ENCODE measurements at places on chromosomes 3 and 15.

GRCh38 chr3:134471521-134472193 is 14.1 kb downstream of the ANAPC13 start:
- H3K4me3 ChIP-seq, result no peak overlapping the region
- no peak overlapping the region for H3K27ac ChIP-seq

DNA sequence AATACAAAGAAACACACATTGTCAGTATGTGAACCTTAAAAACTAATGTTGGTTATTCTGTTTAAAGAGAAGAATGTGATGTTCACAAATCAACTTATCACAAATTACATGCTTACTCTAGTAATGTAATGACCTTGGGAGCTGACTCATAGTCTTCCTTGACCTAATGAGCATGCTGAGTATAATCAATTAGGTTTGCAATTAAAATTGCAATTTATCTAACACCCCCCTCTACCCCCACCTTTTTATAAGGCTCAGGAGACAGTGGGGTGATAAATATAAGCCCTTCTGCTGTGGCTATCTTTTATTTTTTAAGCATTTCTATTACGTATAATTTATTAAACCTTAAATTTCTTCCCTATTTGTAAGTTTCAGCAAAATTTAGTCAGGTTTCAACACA is 947.8 kb upstream of the CFAP20DC start:
- H3K4me1 ChIP-seq, result peaks cover 11% of the 10 kb centered on the region
- no peak for DNase-seq
- H3K27ac ChIP-seq, result no peak overlapping the region
- no peaks in the 10 kb centered on the region for H3K36me3 ChIP-seq

- no peak for DNase-seq
- no peaks in the 10 kb centered on the region for H3K36me3 ChIP-seq
- H3K4me3 ChIP-seq, result no peak overlapping the region
- H3K27ac ChIP-seq, result no peak overlapping the region
- H3K4me1 ChIP-seq, result no peaks in the 10 kb centered on the region
- no peaks in the 10 kb centered on the region for H3K27me3 ChIP-seq
These were observed 134.8 kb upstream of the MEF2A start for GRCh38 chr15:99430881-99431401.

GRCh38 chr3:89180334-89180733 is 72.9 kb downstream of the EPHA3 start:
- DNase-seq, result no peak
- H3K27me3 ChIP-seq, result no peaks in the 10 kb centered on the region
- H3K4me1 ChIP-seq, result peaks cover 37% of the 10 kb centered on the region
- no peaks in the 10 kb centered on the region for H3K36me3 ChIP-seq
- H3K4me3 ChIP-seq, result no peak overlapping the region
- no peak overlapping the region for H3K27ac ChIP-seq

DNA sequence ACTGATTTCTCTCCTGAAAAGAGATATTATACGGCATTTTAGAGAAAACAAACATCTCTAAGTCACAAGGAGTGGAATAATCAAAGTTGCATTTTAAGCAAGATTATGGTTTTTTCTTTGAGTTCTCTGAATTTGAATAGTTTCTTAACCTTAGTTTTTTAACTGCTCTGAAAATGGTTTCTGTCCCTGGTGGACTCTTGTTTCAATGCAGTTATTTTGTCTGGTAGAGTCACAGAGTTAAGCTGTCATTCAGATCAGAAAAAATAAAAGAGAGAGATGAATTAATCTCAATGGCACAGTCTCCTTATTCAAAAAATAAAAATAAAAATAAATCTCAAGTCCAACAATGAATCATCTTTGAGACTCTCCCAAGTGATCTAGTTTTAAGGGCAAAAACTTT is 19.0 kb downstream of the AGTR1 start:
- no peaks in the 10 kb centered on the region for H3K27me3 ChIP-seq
- H3K4me1 ChIP-seq, result no peaks in the 10 kb centered on the region
- DNase-seq, result no peak
- no peaks in the 10 kb centered on the region for H3K36me3 ChIP-seq

All from GM23338 (cell line).